GM13977 (cell line): ENCODE measurements at places on chromosomes 12 and 14.

GRCh38 chr12:100375038-100375735 lies 18.3 kb downstream of the SLC17A8 start:
- DNase-seq: no peak

DNA sequence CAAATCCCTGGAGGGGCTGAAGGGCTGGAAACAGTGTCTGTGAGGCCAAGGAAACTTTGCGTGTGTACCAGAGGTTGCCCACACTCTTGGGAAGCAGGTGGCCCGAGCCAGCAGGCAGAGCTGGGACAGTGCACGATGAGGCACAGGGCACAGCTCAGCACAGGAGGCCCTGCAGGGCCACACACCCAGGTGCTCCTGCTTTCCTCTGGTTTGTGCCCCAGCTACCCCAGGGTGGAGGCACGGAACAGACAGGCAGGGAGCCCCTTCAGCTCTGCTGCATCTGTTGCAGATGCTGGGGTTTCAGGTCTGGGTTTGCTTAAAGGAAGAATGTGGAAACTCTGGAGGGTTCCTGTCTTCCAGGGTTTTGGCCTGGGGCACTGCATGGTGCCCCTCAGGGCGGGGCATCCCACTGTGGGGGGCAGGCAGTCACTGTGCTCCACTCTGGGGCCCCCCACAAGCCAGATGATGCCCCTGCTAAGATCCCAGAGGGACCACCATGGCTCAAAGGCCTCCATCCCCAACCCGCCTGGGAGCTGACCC lies 8.6 kb downstream of the TMEM179 start:
- DNase-seq: no peak

DNA sequence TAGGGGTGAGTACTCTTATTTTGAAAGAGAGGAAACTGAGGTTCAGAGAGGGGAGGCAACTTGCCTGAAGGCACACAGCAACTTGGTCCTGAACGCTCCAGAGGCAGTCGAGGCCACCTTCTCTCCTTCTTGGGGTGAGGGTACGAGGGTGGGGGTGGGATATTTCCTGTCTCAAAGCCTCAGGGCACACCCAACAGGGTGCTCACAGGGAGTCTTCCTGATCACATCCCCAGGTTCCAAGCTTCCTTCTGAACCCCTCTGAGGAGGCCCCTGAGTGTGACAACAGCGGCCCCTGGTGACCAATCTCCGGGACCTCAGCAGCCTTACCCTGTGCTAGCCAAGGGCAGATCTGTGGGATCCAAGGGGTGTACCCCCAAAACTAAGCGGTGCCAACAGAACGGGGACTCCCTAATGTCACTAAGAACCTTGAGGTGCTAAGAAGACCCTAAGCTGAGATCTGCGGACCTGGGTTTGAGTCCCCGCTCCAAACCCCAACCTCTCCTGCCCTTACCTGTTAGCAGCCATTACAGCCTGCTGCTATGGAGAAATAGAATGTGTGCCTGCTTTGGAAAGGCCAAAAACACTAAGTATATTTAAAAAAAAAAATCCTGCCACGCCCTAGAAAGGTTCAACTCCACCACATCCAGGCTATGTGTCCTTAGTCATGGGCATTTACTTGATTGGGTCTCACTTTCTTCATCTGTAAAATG lies 57.9 kb downstream of the TRPV4 start:
- peak; percentile 82 for DNase-seq

DNA sequence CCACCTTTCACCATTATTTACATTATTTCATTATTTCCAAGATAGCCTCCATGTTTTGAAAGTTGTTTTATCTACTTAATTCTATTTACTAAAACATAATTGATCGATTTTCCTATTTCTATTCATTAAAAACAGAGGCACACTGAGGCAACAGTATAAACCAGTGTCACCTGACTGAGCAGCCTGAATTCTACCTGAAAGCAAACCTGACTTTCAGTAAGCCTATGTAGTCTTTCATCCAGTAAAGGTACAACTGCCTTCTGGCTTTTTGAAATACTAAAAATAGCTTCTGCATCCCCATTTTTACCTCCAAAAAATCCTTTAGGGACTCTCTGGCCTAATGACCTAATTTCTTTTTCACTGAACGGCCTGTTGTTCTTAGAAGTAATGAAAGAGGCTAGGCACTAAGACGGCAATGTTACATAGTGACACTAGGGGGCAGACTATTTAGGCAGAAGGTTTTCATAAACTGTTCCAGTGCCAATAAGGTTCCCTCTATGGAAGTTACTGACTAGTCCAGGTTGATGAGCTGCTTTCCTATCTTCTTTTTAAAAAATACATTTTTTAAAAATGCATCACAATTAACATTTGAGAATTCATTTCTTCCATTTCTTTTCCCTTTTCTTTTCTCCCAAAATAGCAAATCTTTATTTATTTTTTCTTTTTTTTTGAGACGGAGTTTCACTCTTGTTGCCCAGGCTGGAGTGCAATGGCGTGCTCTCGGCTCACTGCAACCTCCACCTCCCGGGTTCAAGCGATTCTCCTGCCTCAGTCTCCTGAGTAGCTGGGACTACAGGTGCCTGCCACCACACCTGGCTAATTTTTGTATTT lies 17.5 kb downstream of the ANAPC5 start:
- DNase-seq: peak; percentile 65

DNA sequence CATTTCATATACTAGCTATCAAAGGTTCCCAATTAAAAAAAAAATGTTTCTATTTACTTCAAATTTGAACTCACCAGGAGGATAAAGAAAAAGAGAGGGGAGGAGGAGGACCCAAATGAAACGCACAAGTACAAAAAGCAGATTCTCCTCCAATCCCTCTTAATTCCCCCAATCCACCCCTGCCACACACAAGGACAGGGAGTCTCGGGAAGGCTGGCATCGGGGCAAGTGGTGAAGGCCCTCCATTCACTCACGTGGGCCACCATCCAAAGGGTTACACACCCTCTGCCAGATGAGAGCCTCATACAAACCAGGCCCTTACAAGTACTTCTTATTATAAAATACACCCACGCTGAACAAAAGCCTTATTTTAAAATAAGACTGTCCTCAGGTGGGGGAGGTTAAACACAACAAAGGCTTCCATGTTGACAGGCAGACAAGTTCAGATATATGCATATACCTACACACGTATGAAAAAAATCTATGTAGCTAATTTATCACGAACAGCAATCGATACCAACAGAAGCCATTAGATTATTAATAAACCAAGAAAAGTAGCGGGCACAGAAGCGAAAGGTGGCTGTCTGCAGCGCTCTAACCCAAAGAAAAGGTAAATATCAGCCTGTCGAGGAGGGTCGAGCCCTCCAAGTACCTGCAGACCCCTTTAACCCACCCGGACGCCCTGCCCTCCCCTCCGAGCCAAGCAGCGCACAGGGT lies 1.5 kb downstream of the ATP2B1 start:
- no peak for DNase-seq

- no peak for DNase-seq
Measured at GRCh38 chr14:55585854-55586253, 5.8 kb downstream of the KTN1 start.

DNA sequence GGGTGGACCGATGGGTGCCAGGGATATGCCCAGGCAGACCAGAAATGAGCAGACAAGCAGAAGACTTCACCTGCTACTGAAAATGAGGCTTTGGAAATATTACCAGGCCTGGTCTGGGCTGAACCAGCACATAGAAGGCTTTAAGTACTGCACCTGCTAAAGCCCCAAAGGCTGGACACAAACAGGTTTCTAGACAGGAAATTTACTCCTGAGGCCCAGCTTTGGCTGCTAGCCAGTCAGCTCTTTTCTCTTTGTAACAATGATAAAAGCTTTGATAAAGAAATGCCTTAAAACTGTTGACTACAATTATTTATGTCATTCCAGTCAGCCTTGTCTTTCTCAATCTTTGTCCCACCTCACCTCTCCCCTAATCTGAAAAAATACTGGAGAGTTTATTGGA lies 228.9 kb upstream of the EGLN3 start:
- no peak for DNase-seq

- DNase-seq: peak; percentile 63
Measured at GRCh38 chr14:53432378-53432802, 279.3 kb upstream of the DDHD1 start.

GRCh38 chr12:93173178-93173957 lies 204.4 kb upstream of the NUDT4 start:
- no peak for DNase-seq

GRCh38 chr14:50928002-50928635 lies 16.2 kb downstream of the PYGL start:
- no peak for DNase-seq

- no peak for DNase-seq
Measured at GRCh38 chr12:23282701-23283100, 657.7 kb downstream of the ETNK1 start.

DNA sequence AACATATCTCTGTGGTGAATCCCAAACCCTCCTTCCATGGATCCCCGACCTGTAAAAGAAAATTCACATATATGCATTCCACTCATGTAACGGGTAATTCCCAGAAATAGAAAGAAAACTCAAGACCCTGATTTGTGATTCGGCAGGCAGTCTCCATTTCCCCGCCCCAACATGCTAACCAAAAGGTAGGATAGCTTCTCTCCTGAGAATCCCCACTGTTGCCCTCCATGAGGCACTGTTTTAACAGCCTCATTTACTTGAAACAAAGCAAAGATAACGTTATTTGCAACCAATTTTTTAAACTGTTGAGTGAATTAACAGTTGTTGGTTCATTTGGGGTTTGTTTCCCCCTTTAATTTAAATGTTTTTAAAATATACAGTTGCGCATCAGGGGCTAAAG lies 774 bp upstream of the SLC2A13 start:
- no peak for DNase-seq

GRCh38 chr14:31229638-31230572 lies 22.3 kb upstream of the HECTD1 start:
- no peak for DNase-seq
